NCI-H2171 treated with DMSO at 0.1 percent for 48 hours (cell line): ENCODE measurements at places on chromosomes 4 and X.

- no peak for DNase-seq
These were observed 1.7 kb downstream of the PLAC8 start for GRCh38 chr4:83112678-83113428.

GRCh38 chr4:120056246-120056645 is 10.4 kb downstream of the MAD2L1 start:
- DNase-seq = peak; percentile 12

- no peak for DNase-seq
These were observed 140.6 kb downstream of the STK32B start for GRCh38 chr4:5191831-5192230.

DNA sequence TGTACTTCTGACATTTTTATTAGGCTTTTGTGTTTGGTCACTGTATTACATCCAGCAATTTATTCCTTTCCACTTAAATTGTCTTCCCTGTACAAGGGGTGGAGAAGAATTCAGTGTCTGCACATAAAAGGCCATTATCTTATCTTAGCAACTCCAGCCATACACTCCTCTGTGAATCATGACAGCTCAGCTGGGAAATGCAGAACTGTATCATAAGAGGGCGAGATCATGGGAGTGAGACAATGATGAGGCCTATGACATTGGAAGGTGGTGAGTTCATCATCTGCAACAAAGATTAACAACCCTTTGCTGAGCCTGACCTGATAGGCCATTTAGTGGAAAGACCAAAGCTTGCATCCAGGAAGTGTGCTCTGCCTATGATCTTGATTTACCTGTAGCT is 33.3 kb downstream of the SLIT2 start:
- no peak for DNase-seq

DNA sequence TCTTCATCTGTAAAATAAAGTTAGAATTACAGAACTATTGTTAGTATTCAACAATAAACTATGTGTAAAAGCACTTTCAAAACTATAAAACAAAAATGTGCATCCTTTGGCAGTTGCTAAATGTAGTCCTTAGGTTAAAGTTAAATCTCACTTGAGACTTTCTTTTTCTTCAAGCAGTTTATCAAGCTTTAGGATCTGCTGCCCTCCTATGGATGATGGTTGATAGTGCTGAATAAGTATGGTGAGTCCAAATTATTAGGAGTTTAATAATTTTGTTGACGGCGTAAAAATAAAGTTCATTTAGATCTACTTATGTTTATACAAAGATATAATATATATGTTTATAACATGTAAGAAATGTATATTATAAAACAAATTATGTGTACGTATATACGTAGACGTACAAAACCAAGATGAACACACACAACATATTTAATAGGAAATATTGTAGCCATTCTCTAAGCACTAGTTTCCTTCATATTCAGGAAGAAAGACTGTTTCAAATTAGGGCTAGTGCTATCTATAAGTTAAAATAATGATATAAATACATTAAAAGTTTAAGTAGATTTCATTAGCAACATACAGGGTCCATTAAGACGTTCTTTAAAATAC is 22.3 kb downstream of the UGT2A2 start:
- no peak for DNase-seq

DNA sequence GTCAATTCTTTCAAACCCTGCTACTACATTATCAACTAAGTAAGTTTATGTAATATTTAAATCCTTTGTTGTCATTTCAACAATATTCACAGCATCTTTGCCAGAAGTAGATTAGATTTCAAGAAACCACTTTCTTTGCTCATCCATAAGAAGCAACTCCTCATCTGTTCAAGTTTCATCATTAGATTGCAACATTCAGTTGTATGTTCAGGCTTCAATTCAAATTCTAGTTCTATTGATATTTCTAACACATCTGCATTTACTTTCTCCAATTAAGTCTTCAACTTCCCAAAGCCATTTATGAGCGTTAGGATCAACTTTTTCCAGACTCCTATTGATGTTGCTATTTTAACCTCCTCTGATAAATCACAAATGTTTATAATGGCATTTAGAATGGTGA is 66.1 kb downstream of the BMP3 start:
- DNase-seq = no peak

GRCh38 chr4:139843641-139844040 is 178.0 kb downstream of the MGST2 start:
- no peak for DNase-seq

DNA sequence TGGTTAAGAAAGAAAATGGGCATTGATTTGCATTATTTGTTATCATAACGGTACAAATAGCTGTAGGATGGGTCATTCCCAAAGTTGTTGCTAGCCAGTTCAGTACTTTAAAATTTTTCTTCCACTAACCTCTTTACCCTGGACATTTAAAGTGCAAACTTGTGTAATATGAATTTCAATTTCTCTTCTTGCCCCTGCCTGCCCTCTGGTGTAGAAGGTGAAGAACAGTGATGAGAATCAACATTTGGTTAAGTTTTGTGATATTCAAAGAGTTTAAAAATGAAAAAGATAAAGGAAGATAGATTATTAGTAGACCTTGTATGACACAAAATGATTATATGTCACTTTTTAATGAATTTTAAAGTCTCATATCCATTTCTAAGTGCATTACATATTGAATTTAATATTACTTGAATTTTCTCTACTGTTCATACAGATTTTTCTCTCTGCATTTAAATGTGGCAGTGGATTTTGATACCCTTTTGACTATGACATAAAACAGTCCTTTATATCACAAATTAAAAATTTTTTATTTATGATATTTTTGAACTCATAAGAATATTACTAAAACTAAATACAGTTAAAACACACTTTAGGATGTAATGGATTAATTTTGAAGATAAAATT is 337.7 kb downstream of the BMPR1B start:
- peak; percentile 29 for DNase-seq

GRCh38 chr4:35216636-35217035 is 1027.7 kb downstream of the ARAP2 start:
- no peak for DNase-seq

- no peak for DNase-seq
These were observed 50.1 kb downstream of the GABRG1 start for GRCh38 chr4:46073778-46074177.

DNA sequence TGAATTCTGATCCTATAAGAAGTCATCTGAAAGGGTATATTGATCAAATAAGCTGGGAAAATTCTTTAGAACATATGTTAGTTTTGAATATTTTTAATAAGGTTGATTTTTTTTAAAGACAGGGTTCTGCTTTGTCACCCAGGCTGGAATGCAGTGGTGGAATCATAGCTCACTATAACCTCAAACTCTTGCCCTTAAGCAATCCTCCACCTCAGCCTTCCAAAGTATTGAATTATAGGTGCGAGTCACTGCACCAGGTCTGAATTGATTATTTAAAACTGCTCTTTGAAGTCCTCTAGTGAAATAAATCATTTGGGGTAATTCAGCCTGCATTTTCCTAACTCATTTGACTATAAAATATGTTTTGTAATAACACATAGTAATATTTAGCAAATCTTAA is 812.3 kb downstream of the PDHA2 start:
- DNase-seq = no peak

- no peak for DNase-seq
These were observed 21.9 kb upstream of the GPR78 start for GRCh38 chr4:8558080-8558960.

DNA sequence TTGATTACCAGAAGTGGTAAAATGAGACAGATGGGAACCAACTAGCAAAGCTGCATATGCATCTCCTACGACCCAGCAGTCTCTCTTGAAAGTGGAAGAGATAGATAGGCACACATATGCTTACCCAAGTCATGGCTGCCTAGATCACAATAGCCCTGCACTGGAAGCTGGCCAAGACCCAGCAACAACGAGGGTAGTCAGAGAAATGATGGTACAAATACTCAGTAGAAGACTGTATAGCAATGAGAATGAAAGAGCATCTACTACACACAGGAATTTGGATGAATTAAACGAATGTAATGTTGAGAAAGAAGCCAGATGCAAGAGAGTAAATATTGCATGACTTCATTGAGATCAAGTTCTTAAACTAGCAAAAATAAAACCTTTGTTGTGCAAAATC is 100.3 kb upstream of the FAT1 start:
- no peak for DNase-seq

DNA sequence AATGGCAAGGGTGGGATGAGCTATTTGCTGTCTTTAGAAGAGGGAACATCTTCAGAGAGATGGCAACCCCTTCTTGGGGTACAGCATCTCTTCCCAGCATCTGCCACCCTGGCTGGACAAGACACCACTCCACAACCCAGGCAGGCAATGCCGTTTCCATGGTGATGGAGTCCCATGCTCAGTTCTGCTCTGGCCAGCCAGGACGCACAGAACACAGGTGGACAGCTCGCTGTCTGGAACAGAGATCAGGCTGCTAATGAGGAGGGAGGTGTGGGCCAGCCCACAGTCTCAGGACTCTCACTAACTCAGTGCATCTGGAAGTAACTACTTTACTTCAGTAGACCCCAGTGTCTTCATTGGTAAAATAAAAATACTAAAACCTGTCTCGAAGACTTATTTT is 321.0 kb upstream of the CPEB2 start:
- no peak for DNase-seq

DNA sequence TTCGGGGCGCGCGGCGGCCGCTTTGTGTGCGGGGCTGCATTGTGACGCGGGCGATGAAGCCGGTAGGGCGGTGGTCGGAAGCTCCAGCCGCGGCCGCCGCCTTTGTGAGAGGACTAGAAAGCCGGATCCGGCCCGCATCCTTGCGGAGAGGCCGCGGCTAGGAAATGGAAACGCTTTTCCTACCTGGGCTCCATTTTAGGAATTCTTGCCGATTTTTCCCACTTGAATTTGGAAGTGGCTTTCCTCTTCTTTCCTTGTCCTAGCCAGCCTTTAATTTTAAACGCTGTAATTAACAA is 708 bp downstream of the TMSB4X start:
- peak; percentile 29 for DNase-seq

GRCh38 chrX:130174045-130174704 is 2.4 kb downstream of the RAB33A start:
- DNase-seq = no peak

- no peak for DNase-seq
These were observed 37.6 kb downstream of the DCLK2 start for GRCh38 chr4:150115851-150116250.

- no peak for DNase-seq
These were observed 40.1 kb upstream of the KLHL34 start for GRCh38 chrX:21698272-21698671.
